ENCODE measurements at places on chromosomes 7 and 10.

GRCh38 chr10:14670551-14671240 lies 104.0 kb downstream of the FAM107B start:
- DNase-seq = no peak

- no peak for DNase-seq
Measured at GRCh38 chr10:103947799-103948516, 19.0 kb upstream of the SLK start.

- no peak for DNase-seq
Measured at GRCh38 chr10:35707642-35708425, 65.7 kb upstream of the FZD8 start.

- DNase-seq = peak; percentile 26
Measured at GRCh38 chr10:29807163-29807806, 172.5 kb upstream of the SVIL start.

Data from 8988T (cell line).